NCI-H345 (cell line): ENCODE measurements at places on chromosomes 2 and 18.

DNA sequence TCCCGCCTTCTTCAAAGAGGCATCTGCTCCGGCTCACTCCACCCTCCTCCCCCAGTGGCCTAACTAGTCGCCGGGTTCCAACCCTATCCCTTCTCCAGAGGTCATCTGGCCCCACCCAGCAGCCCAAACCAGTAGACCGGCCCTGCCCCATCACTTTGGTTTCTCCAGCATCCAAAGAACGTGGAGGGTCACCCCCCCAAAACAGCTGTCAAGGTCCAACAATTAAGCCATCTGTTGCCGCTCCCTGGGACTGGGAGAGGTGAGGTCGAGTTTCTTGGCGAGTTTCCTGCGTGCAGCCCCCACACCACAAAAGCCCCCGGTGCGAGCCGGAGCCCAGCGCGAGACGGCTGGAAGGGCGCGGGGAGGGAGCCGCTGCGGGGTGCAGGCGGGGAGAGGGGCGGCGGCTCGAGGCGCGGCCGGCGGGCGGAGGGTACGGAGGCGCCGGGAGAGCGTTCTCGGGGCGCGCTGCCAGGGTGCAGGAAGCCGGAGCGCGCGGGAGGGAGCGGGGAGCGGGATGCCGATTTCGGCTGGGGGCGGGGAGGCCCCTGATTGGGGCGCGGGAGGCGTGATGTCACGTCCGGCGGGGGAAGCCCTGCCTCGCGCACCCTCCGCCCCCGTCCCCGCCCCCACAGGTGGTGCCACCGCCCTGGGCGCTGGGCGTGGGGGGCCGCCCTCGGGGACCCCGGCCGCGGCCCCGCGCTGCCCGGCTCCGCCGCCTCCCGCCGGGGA is 571 bp upstream of the GPC1 start:
- peak; percentile 95 for DNase-seq

GRCh38 chr2:26735097-26735496 is 29.0 kb upstream of the SLC35F6 start:
- no peak for DNase-seq

- DNase-seq: no peak
These were observed 10.2 kb upstream of the PTPN4 start for GRCh38 chr2:119749477-119750012.

GRCh38 chr2:200797242-200797770 is 14.4 kb upstream of the BZW1 start:
- no peak for DNase-seq

- DNase-seq: no peak
These were observed 658.6 kb upstream of the FANCL start for GRCh38 chr2:58899692-58900091.

DNA sequence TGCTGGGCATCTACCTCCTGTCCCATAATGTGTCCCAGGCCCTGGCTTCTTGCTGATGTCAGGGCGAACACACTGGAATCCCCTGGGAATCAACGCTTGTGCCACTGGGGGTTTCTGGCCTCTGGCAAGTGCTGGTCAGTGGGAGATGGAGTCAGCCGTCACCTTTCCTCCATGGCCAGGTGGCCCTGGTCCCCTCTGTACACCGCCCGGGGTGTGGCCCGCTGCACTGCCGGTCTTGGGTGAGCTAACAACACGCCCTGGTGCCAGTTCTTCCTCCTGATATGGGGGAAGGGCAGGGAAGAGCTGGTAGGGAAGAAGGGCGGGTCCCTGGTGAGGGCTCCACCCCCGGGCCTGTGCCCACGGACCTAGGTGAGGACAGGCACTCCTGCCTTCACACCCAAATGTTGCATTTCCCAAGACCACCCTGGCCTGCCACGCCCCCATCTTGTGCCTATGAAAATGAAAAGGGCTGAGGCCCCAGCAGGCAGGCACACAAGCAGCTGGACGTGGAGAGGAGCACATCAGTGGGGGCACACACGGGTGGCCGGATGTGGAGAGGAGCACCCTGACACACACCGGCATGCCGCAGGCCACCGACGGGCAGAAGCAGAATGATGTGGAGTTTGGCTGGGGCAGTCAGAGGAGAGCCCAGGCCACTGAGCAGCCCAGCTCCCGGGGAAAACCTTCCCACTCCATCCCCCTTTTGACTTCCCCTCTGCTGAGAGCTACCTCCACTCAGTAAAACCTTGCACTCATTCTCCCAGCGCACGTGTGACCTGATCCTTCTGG is 140.5 kb downstream of the ASB1 start:
- DNase-seq: no peak

DNA sequence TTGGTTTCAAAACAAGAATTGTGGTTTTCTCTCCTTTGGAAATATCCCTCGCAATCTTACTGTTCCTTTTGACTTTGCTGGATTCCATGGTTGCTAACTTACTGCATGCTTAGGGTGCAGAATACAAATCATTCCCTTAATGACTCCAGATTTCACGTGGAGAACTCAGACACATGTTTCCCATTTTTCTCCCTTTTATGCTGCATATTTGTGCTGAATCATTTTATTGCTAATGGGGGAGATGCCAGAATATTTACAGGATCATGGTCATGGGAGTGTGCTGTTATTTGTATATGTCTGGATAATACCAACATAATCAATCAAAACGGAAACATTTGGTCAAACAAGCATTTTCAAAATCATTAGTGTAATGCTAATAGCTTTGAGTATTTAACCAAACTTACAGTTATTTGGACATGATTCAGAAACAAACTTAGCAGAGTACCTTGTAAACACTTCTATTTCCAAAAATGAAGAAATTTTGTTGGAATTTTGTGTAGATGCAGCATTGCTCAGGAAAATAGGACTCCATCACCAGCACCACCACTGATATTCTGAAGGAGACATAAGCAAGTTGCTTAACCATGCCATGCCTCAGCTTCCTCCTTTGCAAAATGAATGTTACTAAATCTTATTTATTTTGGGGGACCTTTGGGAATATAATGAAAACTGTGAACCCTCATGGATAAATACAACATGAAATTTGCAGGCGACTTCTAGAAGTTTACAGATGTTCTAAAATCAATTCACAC is 122.5 kb upstream of the RND3 start:
- DNase-seq: no peak

- DNase-seq: peak; percentile 67
These were observed 156.4 kb upstream of the XPO1 start for GRCh38 chr2:61694312-61695274.

GRCh38 chr2:118539290-118539689 is 308.2 kb downstream of the EN1 start:
- no peak for DNase-seq

DNA sequence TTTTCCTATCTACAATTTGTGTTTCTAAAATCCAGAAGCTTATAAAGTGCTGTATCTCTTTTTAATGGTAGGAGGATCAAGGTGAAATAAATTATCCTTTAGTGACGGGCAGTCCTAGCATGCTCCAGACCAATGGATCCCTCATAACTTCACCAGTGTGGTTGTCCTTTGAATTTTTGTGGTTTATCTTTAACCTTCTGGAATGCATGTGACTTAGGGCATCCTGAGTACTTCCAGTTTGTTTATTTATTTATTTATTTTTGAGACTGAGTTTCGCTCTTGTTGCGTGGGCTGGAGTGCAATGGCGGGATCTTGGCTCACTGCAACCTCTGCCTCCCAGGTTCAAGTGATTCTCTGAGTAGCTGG is 40.4 kb downstream of the NUP35 start:
- DNase-seq: no peak
